PC-9 (cell line): ENCODE measurements at places on chromosomes 11 and 22. TPM values are rescaled to one million over a fixed set of nuclear protein-coding genes. Genes with fewer than 3 reads are reported as not detected.

DNA sequence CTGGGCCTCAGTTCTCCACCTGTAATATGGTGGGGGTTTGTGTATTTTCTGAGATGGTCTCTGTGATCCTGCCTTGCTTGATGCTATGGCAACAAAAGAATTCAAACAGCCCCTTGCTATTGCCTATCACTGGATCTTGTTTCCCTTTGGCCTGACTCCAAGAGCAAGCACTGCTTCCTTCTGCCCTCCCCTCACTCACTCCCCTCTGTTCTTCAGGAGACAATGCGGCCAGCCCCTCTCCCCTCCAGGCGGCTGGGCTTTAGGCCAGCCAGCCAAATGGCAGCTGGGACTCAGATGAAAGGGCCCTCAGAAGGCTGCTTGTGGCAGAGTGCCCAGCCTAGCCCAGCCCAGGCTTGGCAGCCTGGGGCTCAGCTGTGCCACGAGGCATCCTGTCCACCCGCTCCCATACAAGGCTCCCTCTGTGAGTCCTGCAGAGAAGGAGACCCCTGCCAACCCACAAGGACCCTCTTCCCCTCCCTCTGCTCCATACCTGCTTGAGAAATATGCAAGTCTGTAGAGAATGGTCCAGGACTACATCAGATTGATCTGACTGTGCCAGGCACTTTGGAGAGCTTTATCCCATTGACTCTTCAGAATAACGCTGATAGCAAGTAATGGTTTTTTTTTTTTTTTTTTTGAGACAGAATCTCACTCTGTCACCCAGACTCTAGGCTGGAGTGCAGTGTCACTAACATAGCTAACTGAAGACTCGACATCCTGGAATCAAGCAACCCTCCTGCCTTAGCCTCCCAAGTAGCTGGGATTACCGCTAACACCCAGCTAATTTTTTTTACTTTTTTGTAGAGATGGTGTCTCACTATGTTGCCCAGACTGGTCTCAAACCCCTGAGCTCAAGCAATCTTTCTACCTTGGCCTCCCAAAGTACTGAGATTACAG lies 7.6 kb upstream of the KCTD14 start:
- peak; percentile 92 for DNase-seq

The OR52A1 gene
- not detected in 2 replicates for total RNA-seq

DNA sequence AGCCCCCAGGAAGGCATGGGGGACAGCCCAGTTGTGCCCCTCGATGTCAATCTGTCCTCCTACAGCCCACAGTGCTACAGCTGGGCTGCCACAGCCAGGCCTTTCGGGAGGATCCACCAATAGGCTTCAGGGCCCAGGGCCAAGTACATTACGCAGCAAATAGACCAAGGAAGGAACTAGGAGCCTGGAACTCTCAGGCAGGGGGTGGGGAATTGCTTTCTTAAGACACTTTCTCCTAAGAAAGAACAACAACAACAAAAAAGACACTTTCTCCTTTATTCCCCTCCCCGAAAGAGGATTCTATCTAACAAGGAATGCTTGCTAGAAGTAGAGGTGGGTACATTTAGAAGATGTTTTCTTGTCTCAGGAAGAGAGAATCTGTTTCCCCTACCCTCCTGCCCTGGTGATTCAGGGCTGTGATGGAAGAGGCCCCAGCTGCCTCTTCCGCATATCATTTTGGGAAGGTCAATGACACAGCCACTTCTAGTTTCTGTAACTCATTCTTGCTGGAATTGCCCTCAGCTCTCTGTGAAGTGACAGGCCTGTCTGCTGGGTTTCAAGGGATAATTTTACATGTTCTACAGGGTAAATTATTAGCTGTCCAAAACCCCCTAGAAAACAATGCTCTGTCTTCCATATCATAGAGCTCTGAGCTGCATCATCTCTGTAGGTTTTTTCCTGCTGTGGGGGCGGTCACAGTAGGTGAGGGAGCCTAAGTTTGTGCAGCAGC lies 6.0 kb upstream of the MALAT1 start:
- peak; percentile 58 for DNase-seq

The KCNJ1 gene
- total RNA-seq: not detected in 2 replicates

DNA sequence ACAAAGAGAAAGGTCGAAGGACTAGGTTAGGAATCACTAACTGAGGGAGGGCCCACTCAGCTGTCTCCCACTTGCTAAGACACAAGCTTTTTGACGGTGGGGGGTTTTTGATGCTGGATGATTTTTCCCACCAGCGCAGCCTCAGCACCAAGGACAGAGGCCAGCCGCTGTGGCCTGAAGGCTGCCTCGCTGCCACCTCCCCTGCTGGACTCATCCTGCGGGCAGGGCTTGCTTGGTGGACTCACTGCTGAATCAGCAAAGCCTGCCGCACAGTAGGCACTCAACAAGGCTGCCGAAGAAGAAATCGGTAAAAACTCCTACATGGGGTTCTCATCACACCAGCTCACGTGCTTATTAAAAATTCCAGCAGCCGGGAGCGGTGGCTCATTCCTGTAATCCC lies 2.6 kb downstream of the ALG12 start:
- no peak for DNase-seq

DNA sequence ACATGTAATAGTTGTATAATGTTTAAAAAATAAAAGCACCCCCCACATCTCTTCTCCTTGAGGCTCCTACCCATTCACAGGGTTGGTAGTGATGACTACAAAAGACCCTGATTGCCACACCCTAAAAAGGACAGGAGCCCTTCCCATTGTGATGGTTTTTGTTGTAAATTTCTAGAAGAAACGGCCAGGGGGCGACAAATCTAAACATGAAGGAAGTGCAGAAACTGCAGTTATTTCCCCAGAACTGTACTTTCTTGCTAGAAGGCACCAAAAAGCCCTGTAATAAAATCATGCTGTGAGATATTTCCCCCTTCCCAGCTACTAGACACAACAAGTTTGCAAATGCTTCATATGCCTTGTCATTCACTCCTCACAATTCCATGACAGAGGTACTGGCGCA lies 10.8 kb downstream of the PRR5L start:
- DNase-seq: no peak

GRCh38 chr11:108216988-108217387 lies 5.5 kb downstream of the NPAT start:
- no peak for DNase-seq

The SCUBE2 gene
- not detected in 2 replicates for total RNA-seq

- DNase-seq: no peak
Observed at GRCh38 chr11:104725796-104726408, 172.4 kb downstream of the CASP12 start.
